ENCODE measurements at places on chromosomes 3 and 15.

GRCh38 chr3:165544432-165544831, 292.8 kb downstream of the BCHE start:
- DNase-seq, result no peak

- DNase-seq, result peak; percentile 52
Measured at GRCh38 chr15:70474471-70475406, 288.6 kb downstream of the UACA start.

GRCh38 chr3:58049143-58049785, 41.0 kb downstream of the FLNB start:
- DNase-seq, result peak; percentile 100

- no peak for DNase-seq
Measured at GRCh38 chr3:115943579-115943978, 320.3 kb downstream of the GAP43 start.

- DNase-seq, result no peak
Measured at GRCh38 chr3:183731611-183732010, 34.0 kb downstream of the YEATS2 start.

DNA sequence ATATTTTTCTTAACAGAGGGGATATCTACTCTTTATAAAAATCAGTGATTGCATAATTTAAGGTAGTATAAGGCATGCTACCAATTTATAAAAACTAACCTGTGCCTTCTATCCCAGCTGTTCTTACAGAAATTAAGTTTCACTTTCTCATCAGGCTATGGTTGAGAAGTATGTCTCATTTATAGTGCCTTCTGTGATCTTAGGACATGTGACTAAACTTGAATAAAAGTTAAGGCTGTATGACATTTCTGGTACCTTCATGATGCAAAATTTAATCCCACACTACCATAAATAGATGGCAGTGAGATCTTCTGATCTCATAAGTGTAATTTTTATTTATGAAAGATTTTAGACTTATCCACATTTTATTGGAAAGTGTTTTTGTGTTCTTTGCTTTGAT, 12.6 kb downstream of the TIPARP start:
- DNase-seq, result no peak

DNA sequence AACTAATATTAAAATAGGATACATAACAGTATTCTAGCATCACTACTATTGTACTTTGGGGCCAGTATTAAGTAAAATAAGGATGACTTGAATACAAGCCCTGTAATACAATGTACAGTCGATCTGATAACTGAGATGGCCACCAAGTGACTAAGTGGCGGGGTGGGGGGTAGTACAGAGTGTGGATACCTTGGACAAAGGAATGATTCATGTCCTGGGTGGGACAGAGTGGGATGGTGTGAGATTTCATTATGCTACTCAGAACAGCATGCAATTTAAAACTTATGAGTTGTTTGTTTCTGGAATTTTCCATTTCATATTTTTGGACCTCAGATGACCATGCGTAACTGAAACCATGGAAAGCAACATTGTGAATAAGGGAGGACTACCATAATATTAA, 46.0 kb downstream of the SLC7A14 start:
- no peak for DNase-seq

DNA sequence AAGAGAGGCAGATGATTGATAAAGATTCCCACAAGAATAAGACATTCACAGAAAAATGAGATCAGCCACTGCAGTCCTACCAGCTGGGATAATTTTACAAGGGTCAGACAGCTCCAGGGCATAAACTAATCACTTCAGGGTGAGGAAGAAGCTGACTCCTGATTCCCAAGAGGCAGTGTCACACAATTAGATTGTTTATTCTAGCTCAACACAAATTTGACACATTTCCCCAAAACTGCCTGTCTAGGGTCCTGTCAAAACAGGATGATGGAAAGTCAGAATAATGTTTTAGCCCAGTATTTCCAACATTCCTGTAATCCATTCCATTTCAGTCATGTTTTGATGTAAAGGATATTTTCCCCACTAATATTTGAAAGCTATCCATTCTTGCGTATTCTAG, 110.8 kb downstream of the TNIK start:
- DNase-seq, result no peak

DNA sequence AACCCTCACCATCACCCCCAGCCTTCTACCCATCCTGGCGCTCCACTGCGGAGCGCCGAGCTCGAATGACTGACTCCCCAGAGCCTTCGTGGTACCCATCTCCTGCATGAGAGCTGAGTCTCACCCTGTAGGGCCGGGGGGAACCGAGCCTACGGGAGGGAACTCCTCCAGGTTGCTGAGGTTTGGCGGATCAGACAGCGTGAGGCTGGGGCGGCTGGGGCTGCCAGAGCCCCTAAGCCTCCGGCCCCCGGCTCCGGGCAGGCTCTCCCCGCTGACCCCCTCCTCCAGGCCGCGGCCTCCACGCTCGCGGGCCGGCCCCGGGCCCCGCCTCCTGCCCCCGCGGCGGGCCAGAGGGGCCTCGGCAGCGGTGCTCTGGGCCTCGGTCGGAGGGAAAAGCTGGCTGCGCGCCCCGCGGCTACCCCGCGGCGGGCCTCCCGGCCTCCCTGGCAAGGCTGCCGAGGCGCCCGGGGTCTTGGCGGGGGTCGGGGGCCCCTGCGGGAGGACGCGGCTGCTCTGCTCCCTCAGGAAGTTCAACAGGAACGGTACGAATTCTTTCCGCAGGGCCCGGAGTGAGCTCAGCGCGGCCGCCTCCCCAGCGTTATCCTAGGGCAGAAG, 643 bp downstream of the CDAN1 start:
- DNase-seq, result no peak

- no peak for DNase-seq
Measured at GRCh38 chr3:50279255-50280016, 549 bp downstream of the LSMEM2 start.

DNA sequence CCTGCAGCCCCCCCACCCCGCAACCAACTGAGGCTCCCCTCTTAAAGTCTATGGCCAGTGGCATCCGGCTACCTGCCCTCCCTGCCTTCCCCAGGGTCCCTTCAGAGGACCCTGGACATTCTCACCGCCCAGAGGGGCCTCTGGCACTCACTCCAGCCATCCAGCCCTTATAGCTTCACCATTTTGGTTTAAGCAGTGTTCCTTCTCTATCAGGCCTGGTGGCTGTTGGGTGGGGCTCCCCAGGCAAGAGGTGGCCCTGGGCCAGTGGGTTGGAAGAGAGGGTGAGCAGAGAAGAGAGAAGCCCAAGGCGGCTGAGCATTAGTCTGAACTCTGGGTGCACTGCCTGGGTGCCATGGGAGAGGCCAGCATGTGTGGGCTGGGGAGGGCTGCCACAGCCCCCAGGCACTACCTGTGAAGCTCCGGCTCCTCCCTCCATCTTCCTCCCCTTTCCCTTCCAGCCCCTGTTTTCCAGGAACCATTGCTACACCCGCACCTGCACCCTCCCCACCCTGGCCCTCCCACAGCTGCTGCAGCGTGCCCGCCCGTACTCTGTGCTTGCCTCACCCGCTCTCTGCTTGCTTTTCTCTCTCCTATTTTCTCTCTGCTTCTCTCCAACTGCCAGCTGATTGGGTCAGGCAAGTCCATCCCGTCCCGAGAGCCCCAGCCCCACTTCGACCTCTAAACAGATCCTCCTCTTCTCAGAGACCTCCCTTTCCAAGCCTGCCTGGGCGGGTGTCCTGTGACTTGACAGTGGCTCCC, 168.2 kb downstream of the TBC1D2B start:
- no peak for DNase-seq

- no peak for DNase-seq
Measured at GRCh38 chr3:166478356-166478755, 641.1 kb upstream of the BCHE start.

DNA sequence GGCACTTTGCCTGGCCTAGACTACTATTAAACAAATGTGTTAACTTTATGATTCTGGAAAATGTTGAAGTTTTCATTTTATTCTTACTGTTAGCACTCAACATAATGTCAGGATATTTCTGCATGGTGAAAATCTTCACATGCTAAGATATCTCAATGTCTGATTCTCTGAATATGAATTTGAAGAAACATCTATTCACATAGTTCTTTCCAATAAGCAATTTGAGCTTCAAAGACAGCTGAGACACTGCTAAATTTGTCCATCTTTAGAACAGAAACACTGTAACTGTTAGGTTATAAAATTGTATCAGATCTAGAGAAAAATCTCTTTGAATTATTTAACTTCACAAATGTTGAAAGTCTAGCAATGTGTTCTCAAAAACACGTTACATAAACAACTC, 970.2 kb downstream of the PLOD2 start:
- DNase-seq, result no peak

GRCh38 chr15:58147171-58147611, 9.0 kb downstream of the AQP9 start:
- peak; percentile 95 for DNase-seq

DNA sequence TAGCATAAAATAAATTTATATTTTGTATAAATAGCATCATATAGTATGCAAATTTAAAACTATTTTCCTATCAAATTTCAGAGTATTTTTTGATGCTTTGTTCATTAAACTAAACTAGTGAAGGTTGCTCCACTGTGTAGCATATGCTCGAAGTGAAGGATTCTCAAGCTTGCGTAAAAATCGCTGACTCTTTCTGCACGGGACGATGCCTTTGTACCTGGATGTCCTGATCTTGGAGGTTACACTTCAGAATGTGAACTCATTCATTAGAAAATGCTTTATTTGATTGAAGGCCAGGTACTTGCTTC, 305.0 kb downstream of the WDR72 start:
- no peak for DNase-seq

- no peak for DNase-seq
Measured at GRCh38 chr3:53175613-53176540, 14.9 kb downstream of the PRKCD start.

DNA sequence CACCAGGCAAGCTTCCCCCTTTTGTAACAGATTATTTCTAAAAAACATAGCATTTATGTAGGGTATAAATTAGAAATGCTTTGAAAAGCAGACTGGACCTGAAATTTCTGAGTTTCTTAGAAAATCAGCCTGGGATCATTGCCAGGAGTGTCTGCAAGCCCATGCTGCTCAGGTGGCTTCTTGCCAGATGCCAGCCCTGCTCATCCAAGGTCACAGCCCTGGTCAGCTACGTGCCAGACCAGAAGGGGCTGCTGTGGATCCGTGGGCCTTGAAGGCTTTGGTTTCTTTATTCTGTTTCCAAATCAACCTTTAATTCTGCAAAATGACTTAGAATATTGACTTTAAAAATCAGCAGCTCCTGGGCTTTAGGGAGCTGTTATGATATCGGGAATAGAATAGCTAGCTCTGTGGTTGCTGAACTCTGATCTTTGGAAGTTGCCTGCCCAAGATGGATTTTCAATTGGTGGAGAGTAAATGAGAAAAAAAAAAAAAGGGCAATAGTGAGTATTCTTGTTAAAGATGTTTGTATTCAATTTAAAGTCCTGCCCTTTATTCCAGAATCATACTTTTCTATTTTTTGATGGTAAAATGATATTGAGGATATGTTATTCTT, 370.1 kb upstream of the ONECUT1 start:
- DNase-seq, result no peak

- no peak for DNase-seq
Measured at GRCh38 chr3:141143517-141143916, 88.1 kb upstream of the PXYLP1 start.

DNA sequence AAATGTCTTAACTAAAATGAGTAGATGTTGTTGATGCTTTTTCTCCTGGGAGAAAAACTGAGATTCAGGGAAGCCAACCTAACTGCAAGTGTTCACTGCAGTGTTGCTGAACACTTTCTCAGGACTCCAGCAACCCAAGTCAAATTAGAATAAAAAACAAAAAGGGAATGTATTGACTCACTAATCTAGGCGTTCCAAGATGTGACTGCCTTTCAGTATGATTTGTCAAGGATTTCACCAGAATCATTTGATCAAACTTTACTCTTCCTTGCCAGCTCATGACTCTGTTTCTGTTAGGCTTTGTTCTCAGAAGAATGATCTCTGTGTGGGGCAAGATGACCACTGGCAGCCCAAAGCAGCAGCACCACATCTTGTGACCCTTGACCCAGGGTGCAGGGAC, 364.0 kb downstream of the CACNA2D3 start:
- DNase-seq, result no peak

Measured in trophoblast cell (in vitro differentiated cells and primary cell).